ENCODE measurements at places on chromosomes 2 and 18.

DNA sequence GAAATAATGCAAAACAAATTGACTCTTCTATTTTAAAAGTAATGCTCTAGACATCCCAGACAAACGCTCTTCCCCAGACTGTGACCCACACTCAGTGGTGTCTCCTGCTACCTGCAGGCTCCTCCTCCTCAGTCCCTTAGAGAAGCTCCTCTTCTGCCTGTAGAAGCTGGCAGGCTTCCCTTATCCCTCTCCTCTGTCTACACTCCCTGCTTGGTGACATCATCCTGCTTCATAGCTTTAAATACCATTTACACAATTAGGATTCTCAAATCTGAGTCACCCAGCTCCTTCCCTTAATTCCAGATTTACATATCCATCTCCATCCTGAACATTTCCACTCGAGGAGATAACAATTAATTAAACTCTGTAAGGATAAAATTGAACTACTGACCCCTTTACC, 167.9 kb downstream of the FBXO15 start:
- no peak for DNase-seq

GRCh38 chr18:79259218-79259617, 136.5 kb upstream of the NFATC1 start:
- no peak for DNase-seq

GRCh38 chr2:100784681-100785080, 35.3 kb upstream of the NPAS2 start:
- no peak for DNase-seq

- DNase-seq: no peak
Measured at GRCh38 chr2:217297096-217297495, 437.2 kb upstream of the TNP1 start.

GRCh38 chr2:206823178-206823577, 57.8 kb downstream of the FASTKD2 start:
- no peak for DNase-seq

DNA sequence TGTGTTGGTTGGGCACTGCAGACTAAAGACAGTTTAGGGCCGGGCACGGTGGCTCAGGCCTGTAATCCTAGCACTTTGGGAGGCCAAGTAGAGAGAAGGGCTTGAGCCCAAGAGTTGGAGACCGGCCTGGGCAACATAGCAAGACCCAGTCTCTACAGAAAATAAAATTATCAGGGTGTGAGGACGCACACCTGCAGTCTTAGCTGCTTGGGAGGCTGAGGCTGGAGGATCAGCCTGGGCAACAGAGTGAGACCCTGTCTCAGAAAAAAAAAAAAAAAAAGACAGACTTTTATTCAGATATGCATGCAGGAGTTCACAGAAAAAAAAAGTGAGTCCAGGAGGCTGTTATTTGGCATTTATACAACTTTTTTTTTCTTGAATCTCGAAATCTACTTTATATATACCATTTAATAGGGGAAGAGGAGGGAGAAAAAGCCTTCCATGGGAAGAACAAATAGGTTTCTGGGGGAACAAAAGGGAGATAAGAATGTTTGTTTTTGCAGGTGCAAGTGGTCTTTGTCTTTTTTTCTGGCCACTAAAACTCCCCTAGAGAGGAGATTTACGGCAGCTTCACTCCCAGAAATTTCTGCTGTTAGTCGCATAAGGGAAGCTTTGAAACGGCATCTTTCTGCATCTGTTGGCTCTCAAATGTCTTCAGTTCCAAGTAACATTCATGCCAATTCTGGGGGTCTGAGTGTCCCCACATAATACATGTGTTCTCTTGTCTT, 4.1 kb upstream of the MSH6 start:
- DNase-seq: no peak

DNA sequence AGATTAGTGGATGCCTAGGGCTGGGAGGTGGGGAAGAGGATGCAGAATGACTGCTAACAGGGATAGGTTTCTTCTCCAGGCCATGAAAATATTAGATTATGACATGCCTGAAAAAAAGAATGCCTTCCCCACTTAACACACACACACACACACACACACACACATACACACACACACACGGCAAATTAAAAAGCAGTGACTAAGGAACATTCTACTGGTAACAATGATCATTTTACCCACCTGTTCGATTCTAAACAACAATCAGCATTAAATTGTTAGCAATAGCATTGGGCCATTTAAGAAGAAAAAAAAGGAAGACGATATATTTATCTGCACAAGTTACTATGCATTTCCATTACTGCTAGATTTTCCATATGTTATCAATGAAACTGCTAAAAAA, 10.8 kb downstream of the CACNB4 start:
- DNase-seq: no peak

- no peak for DNase-seq
Measured at GRCh38 chr2:102002228-102002627, 10.5 kb downstream of the IL1R2 start.

GRCh38 chr2:27051902-27052645, 606 bp downstream of the AGBL5 start:
- DNase-seq: no peak

DNA sequence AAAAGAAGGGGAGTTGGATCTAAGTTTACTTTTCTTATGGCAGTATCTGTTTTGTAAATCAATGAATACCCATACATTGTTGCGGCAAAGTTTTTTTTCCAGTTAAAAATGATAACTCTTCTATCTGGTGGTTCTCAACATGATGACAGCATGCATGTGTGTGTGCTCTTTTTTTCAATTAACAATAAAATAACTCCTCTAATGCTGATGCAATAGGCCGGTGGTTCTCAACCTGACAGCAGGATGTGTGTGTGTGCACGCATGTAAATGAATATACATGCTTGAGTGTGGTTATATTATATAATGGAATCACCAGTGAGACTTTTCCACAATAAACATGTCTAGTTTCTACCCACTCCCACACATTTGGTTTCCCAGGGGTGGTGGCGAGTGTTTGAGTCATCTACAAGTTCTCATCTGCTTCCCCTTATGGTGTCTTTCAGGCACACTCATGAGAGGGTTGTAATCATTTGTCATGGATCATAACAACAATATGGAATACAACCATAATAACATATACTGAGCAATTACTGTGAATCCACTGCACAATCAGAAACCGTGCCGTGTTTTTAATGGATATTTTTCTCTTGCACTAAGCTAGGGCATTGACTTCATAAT, 31.2 kb downstream of the PARD3B start:
- DNase-seq: no peak

GRCh38 chr2:226699321-226699720, 100.3 kb downstream of the IRS1 start:
- no peak for DNase-seq

- DNase-seq: no peak
Measured at GRCh38 chr2:148524519-148524919, 120.0 kb upstream of the EPC2 start.

GRCh38 chr2:63587814-63588384, 378 bp downstream of the WDPCP start:
- DNase-seq: no peak

DNA sequence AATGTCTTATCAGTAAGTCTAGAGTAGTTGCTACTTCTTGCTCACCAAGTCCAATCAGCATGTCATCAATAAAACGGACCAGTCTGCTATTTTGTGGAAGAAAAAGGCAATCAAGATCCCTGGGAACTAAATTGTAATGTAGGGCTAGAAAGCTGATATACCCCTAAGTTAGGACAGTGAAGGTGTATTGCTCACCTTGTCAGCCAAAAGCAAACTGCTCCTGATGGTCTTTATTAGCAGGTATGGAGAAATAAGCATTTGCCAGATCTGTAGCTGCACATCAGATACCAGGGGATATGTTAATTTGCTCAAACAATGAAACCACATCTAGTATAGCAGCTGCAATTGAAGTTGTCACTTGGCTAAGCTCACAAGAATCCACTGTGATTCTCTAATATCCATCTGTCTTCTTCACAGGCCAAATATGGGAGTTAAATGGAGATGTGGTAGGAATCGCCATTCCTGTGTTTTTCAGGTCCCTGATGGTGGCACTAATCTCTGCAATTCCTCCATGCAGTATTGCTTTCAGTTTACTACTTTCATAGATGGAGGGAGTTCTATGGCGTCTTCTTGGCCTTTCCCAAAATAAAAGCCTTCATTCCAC, 75.0 kb downstream of the TMEM237 start:
- DNase-seq: no peak

GRCh38 chr2:223020971-223021675, 30.9 kb upstream of the KCNE4 start:
- DNase-seq: no peak

- no peak for DNase-seq
Measured at GRCh38 chr2:85470850-85471800, 52.6 kb downstream of the SH2D6 start.

GRCh38 chr18:1665079-1665478, 760.4 kb downstream of the ADCYAP1 start:
- DNase-seq: no peak

DNA sequence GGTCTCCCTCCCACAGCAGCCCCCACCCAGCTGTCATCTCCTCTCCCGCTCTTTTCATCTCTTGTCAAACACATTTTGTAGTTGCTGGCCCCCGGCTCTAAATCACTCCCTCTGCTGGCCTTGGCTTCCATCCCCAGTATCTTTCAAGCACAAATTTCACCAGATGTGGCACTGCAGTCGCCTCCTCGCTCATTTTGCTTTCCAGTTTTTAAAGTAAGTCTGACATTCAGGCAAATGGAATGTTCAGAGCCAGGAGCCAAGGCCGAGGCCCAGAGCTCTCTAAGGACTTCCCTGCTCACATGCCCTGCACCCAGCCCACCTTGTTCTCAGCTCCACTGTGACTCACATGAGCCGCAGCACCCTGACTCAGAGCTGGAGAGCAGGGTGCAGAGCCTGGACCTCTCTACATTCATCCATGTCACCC, 158.4 kb downstream of the GALNT14 start:
- no peak for DNase-seq
